CD4-positive, alpha-beta T cell treated with Interleukin-1 beta for 1 hour (primary cell): ENCODE measurements at places on chromosomes 6 and 20.

GRCh38 chr6:130211691-130212090 lies 11.1 kb downstream of the SAMD3 start:
- no peak for DNase-seq

- no peak for DNase-seq
These were observed 8.7 kb downstream of the SNX21 start for GRCh38 chr20:45842169-45842812.

GRCh38 chr20:46468508-46468907 lies 44.9 kb downstream of the ZNF334 start:
- DNase-seq = no peak

DNA sequence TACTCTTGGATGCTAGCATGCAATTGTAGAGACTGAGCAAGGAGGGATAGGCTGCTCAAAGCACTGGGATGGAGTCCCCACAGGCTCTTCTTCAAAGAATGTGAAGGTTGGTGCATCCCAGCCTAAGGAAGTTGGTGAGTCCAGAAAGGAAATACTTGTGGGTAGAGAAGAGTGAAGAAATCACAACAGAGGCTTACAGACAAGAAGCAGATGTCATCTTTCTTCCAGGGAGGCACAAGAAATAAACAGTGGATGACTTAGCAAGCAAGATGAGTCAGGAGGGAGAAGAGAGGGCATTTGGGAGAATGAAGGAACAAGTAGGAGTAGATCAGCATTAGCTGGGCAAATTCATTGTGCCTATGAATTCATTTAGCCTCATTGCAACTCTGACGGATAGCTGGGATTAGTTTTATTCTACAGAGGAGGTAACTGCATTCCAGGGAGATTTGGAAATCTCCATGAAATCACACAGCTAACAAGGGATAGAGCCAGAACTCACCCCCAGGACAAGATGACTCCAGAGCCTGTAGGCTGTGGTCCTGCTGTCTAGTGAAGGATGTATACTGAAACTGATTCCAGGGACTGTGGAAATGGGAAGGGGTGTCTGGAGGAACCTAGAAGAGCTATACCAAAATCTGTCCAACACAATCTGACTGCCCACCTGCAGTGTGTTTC lies 125.8 kb upstream of the SPTLC3 start:
- no peak for DNase-seq
